ENCODE measurements at places on chromosomes 1 and 21. TPM values are rescaled to one million over a fixed set of nuclear protein-coding genes. Genes with fewer than 3 reads are reported as not detected.

AMPD1 gene
- not detected for total RNA-seq

KCNA3 gene
- not detected for total RNA-seq

DNA sequence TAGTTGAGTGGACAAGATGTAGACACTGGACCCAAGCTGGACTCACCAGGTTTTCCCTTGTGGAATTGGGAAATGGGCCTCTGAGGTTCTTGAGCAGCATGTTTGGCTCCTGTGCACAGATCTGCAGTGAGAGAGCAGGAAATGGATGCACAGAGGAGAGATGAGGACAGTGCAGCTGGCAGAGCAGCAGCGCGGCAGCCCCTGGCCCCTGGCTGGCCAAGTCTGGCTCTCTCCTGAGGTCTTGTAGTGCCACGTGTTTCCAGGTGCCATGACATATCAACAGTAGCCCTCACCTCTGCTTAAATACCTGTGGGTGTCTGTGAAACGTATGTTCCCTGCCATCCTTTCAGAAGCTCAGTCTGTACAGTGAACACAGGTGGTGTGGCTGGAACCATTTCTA is 19.2 kb upstream of the BCL10 start:
- H3K4me1 ChIP-seq, result peaks cover 12% of the 10 kb centered on the region
- DNase-seq, result no peak
- no peak overlapping the region for H3K27ac ChIP-seq
- H3K27me3 ChIP-seq, result no peaks in the 10 kb centered on the region

DNA sequence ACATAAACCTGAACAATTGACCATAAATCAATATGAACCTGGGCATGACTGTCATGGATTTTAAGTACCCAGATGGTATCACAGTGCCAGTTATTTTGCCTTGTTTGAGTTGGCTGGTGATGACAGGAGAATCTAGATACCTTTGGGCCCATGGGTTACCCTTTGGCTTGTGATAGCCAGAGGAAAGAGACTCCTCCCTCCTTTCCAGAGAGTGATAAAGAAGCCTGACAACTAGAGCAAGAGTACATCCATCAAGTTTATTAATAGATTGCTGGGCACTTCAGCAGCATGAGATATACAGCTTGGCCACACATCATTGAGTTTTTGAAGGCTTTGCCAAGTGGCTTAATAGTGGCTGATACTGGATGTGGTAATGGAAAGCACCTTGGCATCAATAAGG is 6.6 kb upstream of the FMO3 start:
- no peaks in the 10 kb centered on the region for H3K36me3 ChIP-seq
- peaks cover 9% of the 10 kb centered on the region for H3K4me1 ChIP-seq
- no peak for DNase-seq
- no peaks in the 10 kb centered on the region for H3K27me3 ChIP-seq
- H3K27ac ChIP-seq, result no peak overlapping the region

DNA sequence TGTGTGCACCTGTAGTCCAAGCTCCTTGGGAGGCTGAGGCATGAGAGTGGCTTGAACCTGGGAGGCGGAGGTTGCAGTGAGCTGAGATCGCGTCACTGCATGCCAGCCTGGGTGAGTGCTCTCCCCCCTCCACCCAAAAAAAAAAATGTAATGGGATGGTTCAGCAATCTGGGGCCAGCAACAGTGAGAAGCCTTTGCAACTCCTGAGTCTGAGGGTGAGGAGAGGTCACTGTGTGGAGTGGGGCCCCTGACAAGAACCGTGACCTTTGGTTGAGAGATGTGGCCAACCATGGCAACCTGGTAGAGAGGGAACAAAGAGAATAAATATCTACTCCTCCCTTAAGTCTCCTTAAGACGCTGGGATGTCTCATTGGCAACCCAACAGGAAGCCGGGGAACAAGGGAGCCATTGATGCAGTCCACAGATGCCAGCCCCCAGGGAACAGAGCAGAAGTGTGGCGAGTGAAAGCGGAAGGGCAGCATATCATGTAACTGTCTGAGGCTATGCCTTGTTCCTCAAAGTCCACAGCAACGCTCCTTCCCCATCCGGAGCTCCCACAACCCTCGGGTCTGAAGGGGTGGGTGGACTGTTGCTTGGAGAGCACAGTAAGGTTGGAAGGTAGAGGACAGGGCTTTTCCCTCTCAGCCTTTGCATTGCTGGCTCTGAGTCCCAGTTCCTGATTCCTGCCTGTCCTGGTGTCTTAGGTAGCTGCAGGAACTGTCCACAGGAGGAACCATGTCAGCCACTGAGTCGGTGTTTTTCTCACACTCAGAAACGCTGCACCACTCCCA is 8.3 kb downstream of the TRNP1 start:
- no peaks in the 10 kb centered on the region for H3K27me3 ChIP-seq
- no peaks in the 10 kb centered on the region for H3K36me3 ChIP-seq
- H3K4me1 ChIP-seq, result peaks cover 33% of the 10 kb centered on the region
- no peak overlapping the region for H3K27ac ChIP-seq
- DNase-seq, result no peak

DNA sequence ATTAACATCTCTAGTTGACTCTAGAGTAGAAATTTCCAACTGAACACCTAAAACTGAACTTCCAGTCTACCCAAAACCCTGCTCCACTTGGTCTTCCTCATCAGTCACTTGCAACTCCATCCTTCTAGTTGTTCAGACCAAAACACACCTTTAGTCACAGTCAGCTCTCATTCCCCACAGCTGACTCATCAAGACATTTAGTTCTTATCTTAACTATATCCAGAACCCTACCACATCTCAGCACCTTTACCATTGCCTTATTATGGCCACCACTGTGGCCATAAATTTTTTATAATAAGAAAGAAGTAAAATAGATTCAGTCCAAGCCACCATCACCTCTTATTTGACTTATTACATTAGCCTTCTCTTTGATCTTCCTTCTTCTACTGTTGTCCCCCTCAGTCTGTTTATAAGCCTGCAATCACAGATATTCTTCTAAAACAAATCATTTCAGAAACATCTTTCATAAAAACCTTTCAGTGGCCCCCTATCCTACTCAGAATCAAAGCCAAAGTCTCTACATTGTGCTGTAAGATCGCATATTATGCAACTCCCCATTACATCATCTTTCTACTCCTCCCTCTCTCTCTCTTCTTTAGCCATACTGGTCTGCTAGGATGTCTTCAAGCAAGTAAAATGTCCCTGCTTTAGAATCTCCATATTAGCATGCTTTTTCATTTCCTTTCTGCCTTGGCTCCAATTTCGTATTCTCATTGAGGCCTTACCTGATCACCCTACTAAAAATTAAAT is 275.9 kb downstream of the LRRC40 start:
- H3K27me3 ChIP-seq, result no peaks in the 10 kb centered on the region
- H3K27ac ChIP-seq, result no peak overlapping the region
- H3K4me3 ChIP-seq, result no peak overlapping the region
- peak; percentile 66 for DNase-seq

GRCh38 chr1:208628022-208628914 is 384.1 kb upstream of the PLXNA2 start:
- H3K36me3 ChIP-seq, result no peaks in the 10 kb centered on the region
- no peak overlapping the region for H3K27ac ChIP-seq
- H3K4me3 ChIP-seq, result no peak overlapping the region
- no peak for DNase-seq

DNA sequence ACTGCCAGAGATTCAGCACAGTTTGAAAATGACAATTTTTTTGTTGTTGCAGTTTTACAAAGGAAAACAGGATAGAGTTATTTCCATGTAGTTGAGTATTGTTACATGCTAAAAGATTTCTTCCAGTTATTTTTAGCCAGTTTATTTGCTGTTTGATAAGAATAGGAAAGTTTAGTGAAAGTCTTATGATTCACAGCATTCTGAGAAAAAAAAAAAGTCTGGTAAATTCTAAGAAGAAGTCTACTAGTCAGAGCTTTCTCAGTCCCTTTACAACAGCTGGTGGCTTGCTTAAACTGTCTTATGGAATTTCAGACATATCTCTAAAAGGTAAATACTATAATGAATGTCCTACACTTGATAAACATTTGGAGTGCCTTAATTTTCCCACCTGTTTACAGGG is 341.7 kb downstream of the DSCAM start:
- no peak overlapping the region for H3K27ac ChIP-seq
- DNase-seq, result no peak
- H3K4me1 ChIP-seq, result peaks cover 7% of the 10 kb centered on the region
- no peaks in the 10 kb centered on the region for H3K27me3 ChIP-seq

- peaks cover 21% of the 10 kb centered on the region for H3K4me1 ChIP-seq
- no peak overlapping the region for H3K4me3 ChIP-seq
- peak overlapping the region; percentile 69 for H3K27ac ChIP-seq
- peak; percentile 93 for DNase-seq
- no peaks in the 10 kb centered on the region for H3K27me3 ChIP-seq
Measured at GRCh38 chr1:10074059-10074851, 41.5 kb downstream of the UBE4B start.

DNA sequence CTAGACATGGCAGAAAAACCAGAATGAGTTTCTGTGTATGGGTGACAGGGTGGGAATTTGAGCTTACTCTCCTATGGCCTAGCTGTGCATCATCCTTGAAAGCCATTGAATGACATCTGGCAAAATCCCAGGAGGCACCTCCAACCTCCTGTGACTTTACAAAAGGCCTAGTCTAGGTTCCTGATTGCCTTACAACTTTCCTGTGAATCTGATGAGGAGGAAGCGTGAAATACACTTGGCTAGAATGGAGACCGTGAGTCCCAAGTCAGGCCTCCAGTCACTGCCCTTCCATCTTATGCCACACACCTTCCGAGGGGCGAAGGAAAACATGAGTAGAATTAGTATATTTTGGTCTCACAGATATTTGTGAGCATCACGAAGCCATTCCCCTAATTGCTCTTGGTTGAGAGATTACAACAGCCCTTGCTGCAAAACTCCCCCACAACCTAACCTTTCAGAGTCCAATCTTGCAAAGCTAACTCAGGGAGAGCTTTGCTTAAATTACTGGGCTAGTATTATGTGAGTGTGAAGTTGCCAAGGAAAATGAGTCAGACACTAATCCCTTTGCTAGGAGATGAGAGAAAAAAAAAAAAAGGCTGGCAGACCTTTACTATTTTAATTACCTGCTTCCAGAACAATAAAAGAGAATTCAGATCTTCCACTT is 36.3 kb upstream of the PAXBP1 start:
- no peaks in the 10 kb centered on the region for H3K36me3 ChIP-seq
- no peaks in the 10 kb centered on the region for H3K4me1 ChIP-seq
- H3K4me3 ChIP-seq, result no peak overlapping the region
- no peak for DNase-seq

GRCh38 chr1:43339584-43340232 is 2.1 kb downstream of the MPL start:
- no peak overlapping the region for H3K27ac ChIP-seq
- H3K4me3 ChIP-seq, result no peak overlapping the region
- H3K27me3 ChIP-seq, result no peaks in the 10 kb centered on the region
- DNase-seq, result no peak
- H3K36me3 ChIP-seq, result no peaks in the 10 kb centered on the region

DNA sequence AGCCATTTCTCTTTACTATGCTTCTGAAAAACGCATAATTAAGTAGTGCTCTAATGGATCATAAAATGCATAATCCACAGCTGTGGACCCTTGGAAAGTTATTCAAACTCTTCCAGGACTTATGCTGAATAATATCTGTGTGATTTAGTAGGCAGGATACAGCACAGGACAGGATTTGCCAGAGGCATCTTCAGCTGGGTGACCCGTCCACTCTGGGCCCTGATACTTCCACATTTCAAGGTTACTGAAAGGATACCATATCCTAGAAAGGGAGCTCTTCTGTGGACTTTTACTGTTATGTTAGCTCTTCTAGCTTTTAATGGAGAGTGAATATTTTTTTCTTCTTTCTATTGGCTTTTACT is 49.6 kb downstream of the MAP10 start:
- H3K4me1 ChIP-seq, result peaks cover 2% of the 10 kb centered on the region
- H3K27ac ChIP-seq, result no peak overlapping the region
- no peaks in the 10 kb centered on the region for H3K36me3 ChIP-seq
- no peaks in the 10 kb centered on the region for H3K27me3 ChIP-seq
- no peak for DNase-seq

- DNase-seq, result no peak
- H3K27ac ChIP-seq, result peak overlapping the region; percentile 58
- H3K4me3 ChIP-seq, result no peak overlapping the region
- no peaks in the 10 kb centered on the region for H3K27me3 ChIP-seq
- peaks cover 19% of the 10 kb centered on the region for H3K4me1 ChIP-seq
Measured at GRCh38 chr21:29342363-29342957, 43.7 kb downstream of the BACH1 start.

All from cardiac muscle cell (in vitro differentiated cells and primary cell).